Activated effector memory CD4-positive, alpha-beta T cell treated with Interleukin-2 at 50 U/mL for 16 hours (primary cell): ENCODE measurements at places on chromosomes 5 and 9.

- no peak for DNase-seq
These were observed 64.1 kb upstream of the FCN1 start for GRCh38 chr9:134981829-134982228.

- no peak for DNase-seq
These were observed 335.4 kb downstream of the NTRK2 start for GRCh38 chr9:85004818-85005413.

GRCh38 chr5:219991-220390 lies 1.9 kb downstream of the SDHA start:
- no peak for DNase-seq

GRCh38 chr9:18009902-18010301 lies 431.0 kb downstream of the SH3GL2 start:
- DNase-seq, result no peak

DNA sequence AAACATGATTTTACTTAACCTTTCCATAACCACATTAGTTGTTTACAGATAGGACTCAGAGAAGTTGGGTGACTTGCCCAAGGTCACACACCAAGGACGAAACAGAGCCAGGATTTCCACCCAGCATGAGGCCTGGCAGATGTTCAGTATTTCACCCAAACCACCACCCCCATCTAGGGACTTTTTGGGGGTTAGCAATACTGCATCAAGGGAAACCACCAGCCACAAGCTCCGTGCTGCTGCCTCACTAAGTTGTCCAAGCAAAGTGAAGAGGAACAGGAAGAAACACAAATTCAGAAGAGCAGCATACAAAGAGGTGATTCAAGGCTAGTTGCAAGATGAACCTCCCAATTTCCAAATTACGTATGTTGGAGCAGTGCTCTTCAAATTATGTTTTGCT lies 219.6 kb upstream of the RORB start:
- DNase-seq, result no peak

GRCh38 chr5:54595721-54596120 lies 78.2 kb downstream of the SNX18 start:
- no peak for DNase-seq

- no peak for DNase-seq
These were observed 127.9 kb downstream of the EFNA5 start for GRCh38 chr5:107542831-107543231.

- no peak for DNase-seq
These were observed 67.5 kb upstream of the PIK3R1 start for GRCh38 chr5:68148096-68148495.
